ENCODE measurements at places on chromosomes 3 and 15.

DNA sequence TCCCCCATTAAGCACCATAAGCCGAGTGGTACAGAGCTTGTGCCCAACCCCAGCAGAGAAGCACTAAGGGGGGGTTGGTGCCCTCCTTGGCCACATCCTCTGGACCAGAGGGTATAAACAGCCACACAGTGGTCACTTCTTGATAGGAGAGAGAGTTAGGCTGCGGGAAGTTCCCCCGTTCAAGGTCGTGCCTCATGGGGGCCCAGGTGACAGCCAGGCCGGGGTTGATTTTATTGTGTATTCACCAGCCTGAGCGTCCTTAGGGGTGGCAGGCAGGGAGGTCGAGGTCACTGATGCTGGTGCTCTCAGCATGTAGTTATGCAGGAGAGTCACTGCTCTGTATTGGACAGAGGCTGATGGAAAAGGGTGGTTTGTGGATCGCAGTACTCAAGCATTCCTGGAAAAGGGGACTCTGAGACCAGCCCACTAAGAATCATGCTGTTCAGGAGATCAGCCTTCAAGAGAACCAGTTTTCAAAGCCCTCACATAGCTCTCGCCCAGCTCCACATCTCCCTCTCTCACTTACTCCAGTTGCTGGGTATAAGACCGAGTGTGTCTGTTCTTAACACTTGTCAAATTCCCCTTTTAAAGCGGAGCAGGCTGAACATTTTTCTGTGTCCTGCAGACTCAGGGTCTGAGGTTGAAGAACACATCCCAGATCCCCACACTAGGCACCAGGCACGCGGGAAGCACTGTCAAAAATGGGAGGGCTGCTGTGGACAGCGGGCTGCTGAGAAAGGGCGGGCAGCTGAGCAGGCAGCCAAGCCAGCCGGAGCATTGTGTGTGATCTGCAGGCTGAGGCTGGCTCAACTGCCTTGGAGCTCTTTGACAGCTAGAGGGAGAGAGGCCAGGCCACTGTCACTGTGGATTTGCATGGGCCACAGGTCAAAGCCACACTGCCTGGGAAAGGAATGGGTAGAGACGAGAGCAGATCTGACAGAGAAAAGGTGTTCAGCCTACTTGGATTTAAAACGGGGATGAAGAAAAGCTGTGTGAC is 279.3 kb upstream of the LRRFIP2 start:
- no peak for DNase-seq

GRCh38 chr3:157248590-157249422 is 88.9 kb upstream of the CCNL1 start:
- DNase-seq: peak; percentile 88

DNA sequence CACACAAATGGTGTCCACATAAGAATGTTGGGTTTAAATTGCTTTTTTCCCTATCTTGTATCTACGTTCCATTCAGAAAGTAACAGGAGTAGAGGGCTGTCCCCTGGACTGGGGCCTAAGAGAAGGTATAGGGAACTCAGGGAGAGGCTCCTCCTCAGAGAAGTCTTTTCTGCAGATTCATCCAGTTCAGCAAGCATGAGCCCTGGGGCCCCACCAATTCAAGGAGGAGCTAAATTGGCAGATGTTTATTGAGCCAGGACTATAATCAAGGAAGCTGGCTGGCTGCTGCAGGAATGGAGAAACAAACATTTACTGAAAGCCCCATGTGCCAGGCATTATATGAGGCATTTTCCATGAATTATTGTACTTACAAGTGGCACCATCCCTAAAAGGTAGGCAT is 22.1 kb upstream of the LARS2 start:
- no peak for DNase-seq

- DNase-seq: no peak
Measured at GRCh38 chr15:51828621-51829375, 655 bp upstream of the TMOD3 start.

- no peak for DNase-seq
Measured at GRCh38 chr15:70374096-70374495, 276.4 kb upstream of the TLE3 start.

DNA sequence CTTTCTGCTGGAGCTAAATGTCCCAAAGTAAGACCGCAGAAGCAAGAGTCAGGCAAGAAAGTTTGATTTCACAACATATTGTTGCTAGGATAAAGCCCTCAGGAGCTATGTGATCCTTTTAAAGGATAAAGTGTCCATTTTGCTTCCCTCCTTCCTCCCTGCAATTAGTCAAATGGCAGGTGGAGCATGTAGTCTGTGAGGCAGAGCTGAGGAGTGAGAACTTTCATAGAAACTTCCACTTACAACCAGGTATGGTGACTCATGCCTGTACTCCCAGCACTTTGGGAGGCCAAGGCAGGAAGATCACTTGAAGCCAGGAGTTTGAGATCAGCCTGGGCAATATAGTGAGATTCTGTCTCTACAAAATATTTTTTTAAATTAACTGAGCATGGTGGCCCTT is 25.2 kb upstream of the RHCG start:
- DNase-seq: no peak

DNA sequence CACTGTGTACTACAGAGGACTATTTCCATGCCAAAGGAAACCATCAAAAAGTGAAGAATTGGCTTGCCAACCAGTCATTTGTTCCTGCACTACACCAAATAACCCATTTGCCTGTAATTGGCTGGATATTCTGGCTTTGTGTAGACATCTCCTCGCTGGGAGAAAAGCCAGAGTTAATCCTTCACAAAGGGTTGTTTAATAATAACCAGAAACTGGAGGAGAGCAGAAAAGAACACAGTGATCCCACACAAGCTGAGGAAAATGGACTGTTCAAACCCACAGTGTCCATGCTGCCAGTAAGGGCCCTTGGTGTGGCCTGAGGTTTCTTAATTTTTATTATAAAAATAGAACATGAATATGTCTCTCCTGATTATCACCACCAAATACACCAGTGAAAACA is 294.0 kb downstream of the RORA start:
- DNase-seq: no peak

DNA sequence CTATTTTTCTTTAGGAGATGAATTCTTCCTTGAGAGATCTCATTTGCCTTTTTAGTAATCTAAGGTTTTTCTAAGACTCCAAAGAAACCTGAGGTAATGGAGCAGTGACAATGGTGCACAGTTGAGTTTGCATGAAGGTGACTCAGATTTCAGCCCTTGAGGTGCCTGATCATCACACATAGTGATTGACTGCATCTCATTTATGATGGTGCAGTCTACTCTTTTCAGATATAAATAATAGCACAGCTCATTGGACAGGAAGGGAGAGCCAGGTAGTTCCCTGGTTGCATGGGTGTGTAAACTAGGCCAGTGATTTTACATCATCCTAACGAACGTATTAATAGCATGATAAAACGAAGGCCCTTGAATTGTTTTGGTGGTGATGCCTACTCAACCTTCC is 86.1 kb upstream of the SAMMSON start:
- DNase-seq: no peak
